ENCODE measurements at places on chromosomes 13 and 19.

- H3K36me3 ChIP-seq = no peaks in the 10 kb centered on the region
- H3K27ac ChIP-seq = no peak overlapping the region
- H3K4me1 ChIP-seq = no peaks in the 10 kb centered on the region
- H3K27me3 ChIP-seq = peaks cover 43% of the 10 kb centered on the region
- peak; percentile 91 for DNase-seq
Observed at GRCh38 chr13:26929971-26930730, 169.6 kb upstream of the GPR12 start.

- H3K27me3 ChIP-seq = no peaks in the 10 kb centered on the region
- no peak for DNase-seq
- peaks cover 8% of the 10 kb centered on the region for H3K4me1 ChIP-seq
- peak overlapping the region; percentile 83 for H3K27ac ChIP-seq
Observed at GRCh38 chr13:28171266-28171665, 32.9 kb downstream of the PAN3 start.

GRCh38 chr13:99120751-99121150 is 79.9 kb upstream of the UBAC2 start:
- no peak for DNase-seq
- no peak overlapping the region for H3K4me3 ChIP-seq
- no peaks in the 10 kb centered on the region for H3K4me1 ChIP-seq
- H3K27ac ChIP-seq = no peak overlapping the region

GRCh38 chr13:80083081-80083852 is 257.7 kb downstream of the SPRY2 start:
- H3K36me3 ChIP-seq = no peaks in the 10 kb centered on the region
- peaks cover 2% of the 10 kb centered on the region for H3K27me3 ChIP-seq

DNA sequence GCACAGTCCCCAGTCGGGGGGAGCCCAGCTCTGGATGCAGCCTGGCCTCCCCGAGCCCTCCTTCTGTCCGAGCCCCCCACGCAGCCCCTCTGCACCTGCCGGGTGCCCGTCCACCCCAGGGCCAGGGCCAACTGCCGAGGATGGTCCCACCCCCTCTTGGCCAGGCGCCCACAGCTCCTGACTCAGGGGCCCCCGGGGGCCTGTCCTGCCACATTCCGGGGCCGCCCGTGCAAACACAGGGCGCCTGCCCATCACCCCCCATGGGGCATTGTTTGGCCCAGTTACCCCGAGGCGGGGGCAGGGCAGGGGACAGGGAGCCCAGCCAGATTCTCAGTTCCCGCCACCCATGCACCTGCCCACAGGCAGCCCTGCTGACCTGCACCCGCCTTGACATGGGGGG is 5.3 kb upstream of the TCF3 start:
- no peaks in the 10 kb centered on the region for H3K4me1 ChIP-seq
- no peak overlapping the region for H3K4me3 ChIP-seq
- no peaks in the 10 kb centered on the region for H3K36me3 ChIP-seq
- no peak overlapping the region for H3K27ac ChIP-seq
- H3K27me3 ChIP-seq = peaks cover 4% of the 10 kb centered on the region

GRCh38 chr13:32009362-32009761 is 22.2 kb upstream of the FRY start:
- H3K4me3 ChIP-seq = no peak overlapping the region
- peaks cover 10% of the 10 kb centered on the region for H3K4me1 ChIP-seq
- H3K36me3 ChIP-seq = no peaks in the 10 kb centered on the region
- H3K27ac ChIP-seq = no peak overlapping the region

- no peak overlapping the region for H3K4me3 ChIP-seq
- peaks cover 25% of the 10 kb centered on the region for H3K4me1 ChIP-seq
- no peak for DNase-seq
- H3K27ac ChIP-seq = no peak overlapping the region
Observed at GRCh38 chr13:44120043-44120442, 240.3 kb downstream of the LACC1 start.

DNA sequence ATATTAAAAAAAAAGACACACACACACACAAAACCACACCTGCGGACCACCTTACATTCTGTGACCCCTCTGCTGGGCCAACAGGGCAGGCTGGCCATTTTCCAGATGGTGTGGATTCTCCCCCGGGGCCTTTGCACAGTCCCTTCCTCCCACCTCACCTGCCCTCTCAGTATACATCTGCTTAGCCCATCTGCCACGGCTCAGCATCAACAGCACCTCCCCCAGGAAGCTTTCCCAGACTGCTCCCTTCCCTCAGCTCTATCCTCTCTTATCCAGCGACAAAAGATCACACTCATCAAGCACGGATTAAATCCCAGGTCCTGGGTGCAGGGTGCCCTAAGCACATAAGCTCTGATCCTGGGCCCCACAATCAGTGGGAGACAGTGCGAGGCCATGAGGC is 4.5 kb downstream of the ZNF787 start:
- H3K4me1 ChIP-seq = peaks cover 59% of the 10 kb centered on the region
- H3K27me3 ChIP-seq = no peaks in the 10 kb centered on the region

DNA sequence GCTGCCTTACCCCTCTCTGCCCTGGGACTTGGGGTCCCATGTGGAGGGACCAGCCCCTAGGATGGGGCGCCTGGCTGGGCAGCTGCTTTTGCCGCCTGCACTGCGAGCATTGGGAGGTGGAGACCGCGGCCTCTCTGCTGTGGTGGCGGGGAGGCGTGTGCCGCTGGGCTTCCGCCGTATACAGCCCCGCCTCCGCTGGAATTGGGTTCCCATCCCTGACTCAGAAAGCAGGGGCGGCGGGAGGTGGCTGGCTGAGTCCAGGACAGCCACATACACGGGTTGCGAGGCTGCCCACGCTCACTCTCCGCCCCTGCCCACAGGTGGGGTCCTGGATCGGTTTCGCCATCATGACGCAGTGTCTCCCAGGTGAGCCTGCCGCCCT is 6.6 kb downstream of the NDUFB7 start:
- peaks cover 19% of the 10 kb centered on the region for H3K4me1 ChIP-seq
- H3K36me3 ChIP-seq = peaks cover 9% of the 10 kb centered on the region
- H3K27me3 ChIP-seq = no peaks in the 10 kb centered on the region
- DNase-seq = no peak
- H3K27ac ChIP-seq = no peak overlapping the region

DNA sequence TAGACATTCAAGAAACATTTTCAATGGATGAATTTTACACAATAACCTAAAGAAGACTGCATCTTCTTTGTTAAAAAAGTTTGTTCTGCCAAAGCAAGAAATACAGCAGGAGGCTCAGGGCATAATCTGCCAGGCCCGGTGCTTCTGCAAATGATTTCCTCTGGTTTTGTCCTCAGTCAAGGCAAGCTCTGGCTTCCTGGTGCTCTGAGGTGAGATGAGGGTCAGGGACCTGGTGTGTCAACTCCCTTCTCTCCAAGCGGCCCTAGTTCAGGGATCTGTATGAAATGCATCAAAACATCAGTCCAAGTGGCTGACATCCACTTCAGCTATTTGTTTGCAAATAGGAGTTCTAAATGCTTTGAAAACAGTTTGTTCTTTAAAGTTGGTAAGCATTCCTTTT is 31.6 kb downstream of the LACC1 start:
- no peak overlapping the region for H3K27ac ChIP-seq
- no peaks in the 10 kb centered on the region for H3K36me3 ChIP-seq

GRCh38 chr19:44893332-44894051 is 2.4 kb downstream of the TOMM40 start:
- peaks cover 32% of the 10 kb centered on the region for H3K4me1 ChIP-seq
- peaks cover 3% of the 10 kb centered on the region for H3K27me3 ChIP-seq
- no peak overlapping the region for H3K27ac ChIP-seq
- no peak for DNase-seq
- peak overlapping the region; percentile 95 for H3K4me3 ChIP-seq

- DNase-seq = no peak
- H3K4me3 ChIP-seq = no peak overlapping the region
- H3K4me1 ChIP-seq = peaks cover 25% of the 10 kb centered on the region
- peaks cover 4% of the 10 kb centered on the region for H3K27me3 ChIP-seq
- H3K27ac ChIP-seq = no peak overlapping the region
- peaks cover 12% of the 10 kb centered on the region for H3K36me3 ChIP-seq
Observed at GRCh38 chr13:34155931-34156607, 338.1 kb downstream of the RFC3 start.

DNA sequence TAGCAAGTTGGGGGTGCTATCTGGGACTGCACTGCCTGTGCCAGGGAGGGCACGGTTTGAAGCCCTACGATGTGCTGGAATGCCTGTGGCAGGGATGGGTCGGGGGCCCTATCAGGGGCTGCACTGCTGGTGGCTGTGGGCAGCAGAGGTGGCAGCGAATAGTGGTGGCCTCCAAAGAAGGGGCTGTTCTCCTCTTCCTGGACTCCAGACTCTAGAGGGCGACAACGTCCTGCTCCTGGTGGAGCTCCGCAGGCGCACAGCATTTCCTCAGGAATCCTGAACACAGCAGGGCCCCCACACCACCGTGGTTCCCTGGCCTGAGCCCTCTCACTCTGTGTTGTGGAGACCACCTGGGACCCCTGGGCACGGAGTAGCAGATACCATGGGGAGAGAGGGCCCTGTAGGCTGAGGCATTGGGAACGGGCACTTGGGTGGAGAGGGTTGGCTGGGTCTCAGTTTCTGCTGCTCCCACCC is 145.6 kb downstream of the TNFRSF19 start:
- no peak overlapping the region for H3K27ac ChIP-seq
- H3K4me3 ChIP-seq = no peak overlapping the region
- no peaks in the 10 kb centered on the region for H3K4me1 ChIP-seq

- H3K36me3 ChIP-seq = no peaks in the 10 kb centered on the region
- DNase-seq = no peak
- H3K4me3 ChIP-seq = no peak overlapping the region
- peaks cover 3% of the 10 kb centered on the region for H3K27me3 ChIP-seq
- H3K27ac ChIP-seq = no peak overlapping the region
Observed at GRCh38 chr13:91318886-91319285, 28.6 kb upstream of the MIR17HG start.

DNA sequence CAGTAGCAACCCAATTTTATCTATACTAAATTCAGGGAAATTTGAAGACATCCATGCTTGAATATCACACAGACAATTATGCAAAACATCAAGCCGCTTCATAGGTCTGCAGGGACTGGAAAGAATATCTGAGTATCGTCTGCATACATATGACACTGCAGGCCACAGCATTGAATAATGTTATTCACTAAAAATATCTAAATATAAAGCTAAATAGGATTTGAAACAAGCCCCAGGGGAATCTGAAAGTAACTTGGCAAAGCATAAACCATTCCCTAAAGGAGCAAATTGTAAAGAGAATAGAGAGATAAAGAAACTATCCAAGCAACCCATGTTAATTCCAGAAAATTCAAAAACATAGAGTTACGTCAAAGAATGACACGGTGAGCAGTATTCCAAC is 1251.0 kb downstream of the PCDH17 start:
- DNase-seq = no peak
- H3K27me3 ChIP-seq = no peaks in the 10 kb centered on the region
- H3K4me3 ChIP-seq = no peak overlapping the region
- no peak overlapping the region for H3K27ac ChIP-seq
- H3K36me3 ChIP-seq = no peaks in the 10 kb centered on the region

GRCh38 chr13:63206461-63206860 is 1790.8 kb upstream of the PCDH20 start:
- H3K27me3 ChIP-seq = no peaks in the 10 kb centered on the region
- H3K36me3 ChIP-seq = no peaks in the 10 kb centered on the region
- no peak overlapping the region for H3K27ac ChIP-seq
- DNase-seq = no peak
- H3K4me1 ChIP-seq = no peaks in the 10 kb centered on the region

- peaks cover 8% of the 10 kb centered on the region for H3K4me1 ChIP-seq
- no peak overlapping the region for H3K4me3 ChIP-seq
- H3K27ac ChIP-seq = peak overlapping the region; percentile 44
Observed at GRCh38 chr13:20997301-20998161, 63.9 kb downstream of the LATS2 start.

DNA sequence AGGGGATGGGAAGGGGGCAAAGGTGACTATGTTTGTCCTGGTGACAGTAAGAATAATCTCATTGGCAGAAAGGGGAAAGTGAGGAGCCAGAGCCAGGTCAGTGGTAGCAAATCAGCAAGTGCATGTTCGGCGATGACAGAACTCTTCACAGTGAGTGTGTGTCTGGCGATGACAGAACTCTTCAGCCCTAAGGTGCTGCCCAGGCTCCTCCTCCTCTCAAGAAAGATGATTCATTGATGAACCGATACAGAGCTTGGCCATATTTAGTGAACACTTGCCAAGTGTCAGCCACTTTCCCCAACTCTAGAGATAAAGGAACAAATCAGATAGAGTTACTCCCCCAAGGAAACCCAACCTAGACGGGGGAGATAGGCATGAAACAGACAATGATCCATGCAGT is 199.3 kb upstream of the UBL3 start:
- H3K27ac ChIP-seq = no peak overlapping the region
- H3K4me3 ChIP-seq = no peak overlapping the region
- no peaks in the 10 kb centered on the region for H3K36me3 ChIP-seq
- DNase-seq = no peak
- peaks cover 30% of the 10 kb centered on the region for H3K4me1 ChIP-seq
- H3K27me3 ChIP-seq = peaks cover 2% of the 10 kb centered on the region

GRCh38 chr13:58953638-58954037 is 1210.1 kb downstream of the DIAPH3 start:
- H3K27me3 ChIP-seq = no peaks in the 10 kb centered on the region
- H3K4me3 ChIP-seq = no peak overlapping the region
- H3K4me1 ChIP-seq = peaks cover 9% of the 10 kb centered on the region
- peaks cover 15% of the 10 kb centered on the region for H3K36me3 ChIP-seq

DNA sequence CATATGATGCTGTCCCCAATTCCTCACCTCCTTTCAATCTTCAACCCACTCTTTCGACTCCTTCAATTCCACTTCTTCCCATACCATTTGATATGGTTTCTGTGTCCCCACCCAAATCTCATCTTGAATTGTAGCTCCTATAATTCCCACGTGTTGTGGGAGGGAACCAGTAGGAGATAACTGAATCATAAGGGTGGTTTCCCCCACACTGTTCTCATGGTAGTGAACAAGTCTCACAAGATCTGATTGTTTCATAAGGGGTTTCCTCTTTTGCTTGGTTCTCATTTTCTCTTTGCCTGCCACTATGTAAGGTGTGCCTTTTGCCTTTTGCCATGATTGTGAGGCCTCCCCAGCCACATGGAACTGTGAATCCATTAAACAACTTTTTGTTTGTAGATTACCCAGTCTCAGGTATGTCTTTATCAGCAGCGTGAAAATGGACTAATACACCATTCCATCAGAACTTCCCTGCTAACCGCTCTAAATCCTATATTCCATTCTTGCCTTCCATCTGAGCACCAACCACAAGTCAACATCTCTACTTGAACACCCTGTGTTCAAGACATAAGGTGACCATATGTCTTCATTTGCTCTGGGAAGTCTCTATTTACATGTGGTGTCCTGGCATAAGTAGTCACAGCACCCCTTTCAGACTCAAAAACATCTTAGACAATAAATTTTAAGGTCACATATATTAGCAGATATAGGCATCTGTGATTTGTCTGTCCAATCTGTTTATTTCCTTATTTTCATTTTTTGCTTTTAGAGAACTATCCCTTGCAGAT is 122.9 kb downstream of the TSHZ3 start:
- H3K27me3 ChIP-seq = peaks cover 16% of the 10 kb centered on the region
- no peaks in the 10 kb centered on the region for H3K36me3 ChIP-seq
- H3K4me1 ChIP-seq = peaks cover 17% of the 10 kb centered on the region
- H3K27ac ChIP-seq = no peak overlapping the region

DNA sequence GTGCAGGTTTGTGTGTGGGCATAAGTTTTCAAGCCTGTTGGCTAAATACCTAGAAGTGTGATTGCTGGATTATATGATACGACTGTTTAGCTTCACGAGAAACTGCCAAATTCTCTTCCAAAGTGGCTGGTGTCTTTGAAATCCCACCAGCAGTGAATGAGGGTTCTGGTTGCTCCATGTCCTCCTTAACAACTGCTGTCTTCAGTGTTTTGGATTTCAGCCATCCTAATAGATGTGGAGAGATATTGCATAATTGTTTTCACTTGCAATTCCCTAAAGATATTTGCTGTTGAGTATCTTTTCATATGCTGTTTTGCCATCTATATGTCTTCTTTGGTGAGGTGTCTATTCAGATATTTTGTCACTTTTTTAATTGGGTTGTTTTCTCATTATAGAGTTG is 390.5 kb downstream of the ZNF536 start:
- H3K27ac ChIP-seq = no peak overlapping the region
- H3K4me3 ChIP-seq = no peak overlapping the region

- no peak overlapping the region for H3K27ac ChIP-seq
- H3K36me3 ChIP-seq = peaks cover 29% of the 10 kb centered on the region
- no peak for DNase-seq
Observed at GRCh38 chr19:35170359-35171061, 16.0 kb downstream of the FXYD5 start.
